ENCODE measurements at places on chromosomes 16 and 17.

- DNase-seq: no peak
These were observed 35.6 kb upstream of the MNT start for GRCh38 chr17:2436316-2436905.

- peak; percentile 88 for DNase-seq
These were observed 11.2 kb upstream of the CEP20 start for GRCh38 chr16:15899538-15900100.

DNA sequence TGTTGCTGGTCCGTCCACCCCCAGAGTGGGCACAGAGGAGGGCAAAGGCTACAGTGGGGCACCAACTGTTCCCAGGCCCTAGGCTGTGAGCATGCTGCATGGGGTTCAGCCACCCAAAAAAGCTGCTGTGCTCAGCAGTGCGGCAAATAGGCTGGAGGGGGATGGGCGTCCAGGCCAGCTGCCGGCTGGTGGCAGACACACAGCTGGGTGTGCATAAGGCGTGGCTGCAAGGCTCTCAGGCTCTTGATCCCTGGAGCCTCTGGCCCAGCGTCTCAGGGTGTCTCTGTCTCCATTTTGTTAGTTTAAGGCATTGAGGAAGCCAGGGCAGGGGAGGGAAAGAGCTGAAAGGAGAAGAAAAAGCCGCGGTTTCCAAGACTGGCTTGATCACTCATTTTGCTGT is 8.8 kb downstream of the RPL19 start:
- no peak for DNase-seq

DNA sequence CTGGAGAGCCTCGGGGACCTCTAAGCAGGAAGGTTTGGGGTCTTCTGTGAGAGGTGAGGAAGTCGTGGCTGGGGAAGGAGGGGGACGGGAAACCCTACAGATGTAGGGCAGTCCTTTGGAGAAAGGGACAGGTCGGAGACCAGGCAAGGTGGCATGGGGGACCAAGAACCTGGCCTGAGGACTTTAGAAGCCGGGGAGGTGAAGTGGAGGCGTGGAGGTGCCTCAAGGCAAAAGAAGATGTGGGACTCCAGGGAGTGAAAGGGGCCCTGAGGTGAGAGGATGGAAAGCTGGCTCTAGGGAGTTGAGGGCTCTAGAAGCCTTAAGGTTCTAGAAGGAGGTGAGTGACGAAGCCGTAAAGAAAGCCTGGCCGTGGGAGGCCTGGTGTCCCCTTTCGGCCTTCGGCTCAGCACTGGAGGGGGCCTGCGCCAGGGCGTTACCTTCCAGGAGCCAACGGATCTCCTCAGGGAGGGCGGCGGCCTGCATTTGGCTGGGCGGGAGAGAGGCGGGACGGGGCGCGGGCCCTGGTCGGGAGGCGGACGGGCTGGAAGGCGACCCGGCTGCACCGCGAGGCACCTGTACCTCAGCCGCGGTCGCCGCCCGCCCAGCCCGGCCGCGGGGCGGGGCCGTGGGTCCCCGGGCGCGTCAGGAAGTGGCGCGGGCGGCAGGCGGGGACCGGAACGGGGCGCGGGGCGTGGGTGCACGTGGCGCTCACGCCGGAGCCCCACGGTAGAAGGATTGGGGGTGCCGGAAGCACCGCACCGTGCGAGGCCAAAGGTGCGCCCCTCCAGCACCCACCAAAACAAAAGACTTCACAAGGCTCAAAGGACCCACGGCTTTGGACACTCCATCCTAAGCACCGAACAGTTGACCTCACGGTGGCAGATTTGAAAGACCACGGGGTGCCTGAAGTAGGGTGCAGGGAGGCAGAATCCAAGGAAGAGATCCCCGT is at the start of gene SKAP1:
Gene SKAP1, minus strand, starts transcription at position 577 of the 949 bp plus-strand sequence.
- DNase-seq: no peak

GRCh38 chr17:67386965-67387551 is 10.0 kb downstream of the PITPNC1 start:
- peak; percentile 21 for DNase-seq

DNA sequence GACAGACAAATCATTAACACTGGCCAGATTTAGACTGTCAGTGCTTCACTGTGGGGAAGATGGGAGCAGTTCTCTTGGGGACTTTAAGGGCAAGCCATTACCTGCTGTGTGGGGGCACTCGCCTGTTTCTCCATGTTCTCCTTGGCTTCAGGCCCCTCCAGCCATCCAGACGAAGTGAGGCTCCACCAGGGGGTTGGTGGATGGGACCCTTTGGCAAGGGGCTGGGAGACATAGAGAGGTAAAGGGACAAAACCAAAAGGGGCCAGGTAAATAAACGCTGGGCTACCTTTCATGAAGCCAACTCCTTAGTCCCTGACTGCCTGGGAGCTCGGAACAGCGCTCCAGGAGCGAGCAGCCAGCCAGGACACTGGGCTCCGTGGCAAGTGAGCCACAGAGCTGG is 14.0 kb downstream of the TBX4 start:
- no peak for DNase-seq

- peak; percentile 3 for DNase-seq
These were observed 476.9 kb upstream of the CDH5 start for GRCh38 chr16:65889533-65889966.

DNA sequence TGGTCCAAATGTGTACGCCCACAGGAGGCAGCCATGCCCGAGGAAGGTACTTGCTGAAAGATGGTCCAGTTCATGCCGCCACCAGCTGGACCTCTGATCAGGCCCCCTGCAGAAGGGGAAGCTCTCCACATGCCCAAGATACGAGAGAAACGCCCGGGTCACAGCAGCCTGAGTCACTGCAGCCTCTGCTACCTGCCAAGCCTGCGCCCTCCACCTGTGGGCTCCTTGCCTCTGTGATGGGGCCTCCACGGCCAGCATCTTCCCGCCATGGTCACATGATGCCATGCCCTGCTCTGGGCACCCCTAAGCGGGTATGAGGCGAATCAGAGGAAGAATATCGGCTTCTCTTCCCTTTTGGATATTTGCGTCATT is 13.7 kb upstream of the KREMEN2 start:
- no peak for DNase-seq

- no peak for DNase-seq
These were observed 17.3 kb upstream of the HEXD start for GRCh38 chr17:82400830-82401229.

- no peak for DNase-seq
These were observed 10.7 kb downstream of the CACNG1 start for GRCh38 chr17:67055041-67055443.

GRCh38 chr17:29358416-29358815 is 31.7 kb upstream of the TAOK1 start:
- DNase-seq: peak; percentile 27

GRCh38 chr17:36641877-36642845 is 40.8 kb downstream of the MRM1 start:
- no peak for DNase-seq

GRCh38 chr17:16158714-16159113 is 56.6 kb downstream of the NCOR1 start:
- DNase-seq: peak; percentile 7

DNA sequence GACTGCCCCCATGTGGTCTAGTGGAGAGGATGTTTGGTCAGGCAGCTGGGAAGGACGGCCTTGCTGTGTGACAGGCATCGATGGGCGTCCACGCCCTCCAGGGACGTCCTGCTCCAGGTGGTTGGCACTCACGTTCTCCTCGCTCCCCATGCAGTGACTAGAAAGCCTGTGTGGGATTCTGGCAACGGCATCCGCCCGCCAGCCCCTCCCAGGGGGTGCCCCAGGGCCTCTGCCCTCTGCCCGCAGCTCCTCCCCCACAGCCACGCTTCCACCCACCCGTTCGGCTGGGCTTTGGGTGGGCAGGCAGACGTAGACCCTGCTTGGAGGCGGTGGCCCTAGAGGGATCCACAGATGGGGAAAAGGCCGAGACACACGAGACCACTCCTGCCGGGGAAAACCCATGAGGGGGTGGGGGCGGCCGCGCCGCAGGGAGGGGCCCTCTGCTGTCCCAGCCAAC is 4.7 kb upstream of the IL17C start:
- peak; percentile 42 for DNase-seq

GRCh38 chr17:45240905-45241327 is 19.2 kb downstream of the FMNL1 start:
- no peak for DNase-seq

- DNase-seq: no peak
These were observed 7.9 kb downstream of the G6PC3 start for GRCh38 chr17:44078412-44078811.

- no peak for DNase-seq
These were observed 82.7 kb upstream of the CORO6 start for GRCh38 chr17:29705386-29705785.

DNA sequence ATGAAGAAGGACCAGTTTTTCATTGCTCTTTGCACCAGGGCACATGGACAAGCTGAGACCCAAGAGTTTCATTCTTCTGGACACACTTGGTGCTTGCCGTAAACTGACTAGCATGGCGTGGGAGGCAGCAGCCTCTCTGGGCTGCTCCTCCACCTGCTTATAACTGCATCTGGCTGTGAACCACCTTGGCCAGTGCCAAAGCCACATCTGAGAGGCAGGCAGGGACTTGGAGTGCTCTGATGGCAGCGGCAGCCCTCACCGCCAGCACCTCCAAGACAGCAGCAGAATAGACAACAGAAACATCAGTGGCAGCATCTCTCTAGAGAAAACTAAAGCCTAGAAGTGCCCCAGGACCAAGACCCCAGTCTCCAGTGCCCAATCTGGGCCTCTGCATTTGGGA is 4.7 kb downstream of the KRT37 start:
- no peak for DNase-seq

DNA sequence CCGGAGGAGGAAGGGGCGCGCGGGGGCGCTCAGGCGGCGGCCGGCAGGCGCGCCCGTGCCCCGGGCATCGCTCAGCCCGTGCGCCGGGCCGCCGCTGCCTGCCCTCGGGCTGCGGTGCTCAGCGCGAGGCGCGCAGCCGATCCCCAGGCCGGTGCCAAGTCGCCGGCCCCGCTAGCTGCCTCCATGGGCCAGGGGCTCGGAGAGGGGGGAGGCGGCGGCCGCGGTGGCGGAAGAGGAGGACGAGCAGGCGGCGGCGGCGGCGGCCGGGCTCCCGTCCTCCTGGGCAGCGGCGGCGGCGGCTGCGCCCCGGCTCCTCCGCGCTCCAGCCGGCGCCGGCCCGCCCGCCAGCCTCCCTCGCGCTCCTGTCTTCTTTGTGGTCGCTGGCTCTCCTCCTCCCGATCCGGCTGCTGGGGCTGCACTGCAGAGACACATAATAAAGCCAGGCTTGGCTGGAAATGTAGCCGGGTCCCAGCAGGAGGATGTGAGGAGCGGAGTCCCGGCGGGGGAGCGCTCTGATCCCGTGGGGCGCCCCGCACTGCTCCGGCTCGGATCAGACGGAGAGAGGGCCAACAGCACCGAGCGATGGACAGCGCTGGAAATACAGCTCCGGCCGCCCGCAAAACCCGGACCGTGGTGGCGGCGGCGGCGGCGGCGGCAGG is 889 bp upstream of the ZNF423 start:
- DNase-seq: peak; percentile 87

GRCh38 chr16:51431517-51432241 is 280.6 kb upstream of the SALL1 start:
- peak; percentile 99 for DNase-seq

- no peak for DNase-seq
These were observed 10.5 kb downstream of the MXRA7 start for GRCh38 chr17:76700270-76700616.

DNA sequence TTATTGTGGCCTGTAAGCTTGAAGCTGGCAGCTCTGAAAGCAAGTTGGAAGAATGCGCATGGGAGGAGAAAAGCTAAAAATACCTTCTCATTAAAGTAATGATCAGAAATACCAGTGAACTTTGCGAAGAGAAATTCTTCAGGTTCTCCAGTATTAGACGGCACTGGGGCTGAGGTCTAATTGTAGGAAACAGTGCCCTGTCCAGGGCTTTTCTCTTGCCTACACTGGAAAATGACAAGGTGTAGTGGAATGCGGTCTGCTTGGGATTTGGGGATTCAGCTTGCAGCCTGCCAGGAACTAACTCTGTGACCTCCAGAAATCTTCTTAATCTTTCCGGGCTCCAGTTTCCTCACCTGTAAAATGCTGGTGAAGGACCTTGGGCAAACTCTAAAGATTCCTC is 53.3 kb upstream of the KCNJ16 start:
- no peak for DNase-seq

- DNase-seq: no peak
These were observed 70.3 kb downstream of the DNAH9 start for GRCh38 chr17:11668618-11669017.

DNA sequence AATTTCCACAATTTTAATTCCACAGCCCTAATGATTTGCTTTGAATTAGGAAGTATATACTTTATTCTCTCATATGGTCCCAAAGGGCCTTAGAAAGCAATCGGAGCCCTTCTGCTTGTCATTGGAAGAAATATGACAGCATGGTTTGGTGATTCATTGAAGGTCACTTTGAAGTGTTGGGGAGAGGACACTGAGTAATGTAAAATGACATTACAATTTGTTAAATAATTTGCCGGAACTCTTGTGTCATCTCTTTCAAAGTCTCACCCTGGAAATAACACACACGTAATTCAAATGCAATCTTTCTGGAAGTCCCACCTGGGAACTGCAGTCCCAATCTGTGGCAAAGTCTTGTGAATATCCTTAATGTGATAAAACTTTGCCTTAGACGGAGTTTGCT is 59.8 kb downstream of the BMERB1 start:
- no peak for DNase-seq

GRCh38 chr16:85243308-85243707 is 131.0 kb upstream of the CIBAR2 start:
- no peak for DNase-seq

DNA sequence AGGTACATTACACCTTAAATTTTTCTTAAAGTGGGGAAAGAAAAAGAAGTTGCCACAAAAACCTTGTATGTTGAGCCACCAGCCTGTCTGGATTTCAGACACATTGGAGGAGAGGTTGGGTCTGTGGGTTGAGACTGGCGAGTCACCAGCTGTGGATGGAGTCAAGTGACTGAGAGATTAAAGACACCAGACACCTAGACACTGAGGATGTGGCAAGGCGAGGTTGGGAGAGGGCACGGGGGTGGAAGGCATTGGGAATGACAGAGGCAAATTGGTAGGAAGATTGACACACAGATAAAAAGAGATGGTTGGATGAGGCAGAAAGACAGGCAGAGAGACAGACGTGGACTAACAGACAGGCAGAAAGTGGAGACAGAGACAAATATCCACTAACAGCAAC is 49.6 kb downstream of the KCNJ12 start:
- DNase-seq: no peak

GRCh38 chr16:28184625-28185024 is 27.1 kb downstream of the XPO6 start:
- DNase-seq: no peak

GRCh38 chr16:50466170-50466569 is 82.0 kb upstream of the NKD1 start:
- no peak for DNase-seq

Data from iris pigment epithelial cell (primary cell).